Liver (tissue), 10 donors: ENCODE measurements at places on chromosomes 16 and 17.

- DNase-seq: no peak
Measured at GRCh38 chr16:48003206-48003907, 152.4 kb downstream of the ABCC12 start.

DNA sequence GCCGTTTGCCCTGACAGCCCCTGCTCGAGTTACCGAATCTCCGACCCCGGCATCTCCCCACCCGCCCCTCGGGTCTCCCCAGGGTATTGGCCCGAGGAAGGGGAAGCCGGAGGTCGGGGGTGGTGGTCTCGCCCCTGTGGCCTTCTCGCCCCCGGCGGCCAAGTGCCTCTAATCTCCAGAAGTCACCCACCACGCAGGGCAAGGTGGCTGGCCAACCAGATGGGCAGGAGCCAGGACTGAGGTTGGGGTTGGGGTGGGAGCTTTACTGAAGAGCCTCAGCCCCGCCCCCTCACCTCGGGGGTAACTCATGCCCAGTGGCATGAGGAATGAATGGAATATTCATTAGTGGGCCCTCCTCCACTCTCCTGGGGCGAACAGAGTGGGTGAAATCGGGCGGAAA, 637 bp downstream of the DHRS11 start:
- no peak for DNase-seq

- no peak for DNase-seq
Measured at GRCh38 chr16:65541646-65542045, 419.8 kb upstream of the CDH11 start.

DNA sequence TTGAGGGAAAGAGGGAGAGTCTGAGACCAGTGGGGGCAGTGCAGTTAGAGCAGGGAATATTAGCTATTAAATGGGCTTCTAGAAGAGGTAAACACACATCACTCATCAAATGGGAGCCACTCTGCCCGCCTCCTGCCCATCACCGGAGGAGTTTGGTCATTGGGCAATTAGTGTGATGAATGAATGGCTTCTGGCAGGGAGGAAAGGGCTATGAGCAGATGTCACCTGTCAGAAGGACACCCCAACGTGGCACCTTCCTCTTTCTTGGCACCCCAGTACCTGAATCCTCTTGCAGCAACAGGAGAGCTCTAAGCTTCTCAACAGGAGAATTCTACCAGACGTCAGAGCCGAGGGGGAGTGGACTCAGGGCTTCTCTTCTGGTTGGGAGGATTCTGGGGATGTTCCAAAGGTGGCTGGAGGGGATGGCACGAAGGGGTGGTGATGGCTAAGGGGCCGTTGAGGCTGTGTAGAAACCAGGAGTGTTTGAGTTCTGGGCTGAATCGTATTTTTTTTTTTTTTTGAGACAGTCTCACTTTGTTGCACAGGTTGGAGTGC, 11.0 kb downstream of the C1QTNF1 start:
- no peak for DNase-seq

DNA sequence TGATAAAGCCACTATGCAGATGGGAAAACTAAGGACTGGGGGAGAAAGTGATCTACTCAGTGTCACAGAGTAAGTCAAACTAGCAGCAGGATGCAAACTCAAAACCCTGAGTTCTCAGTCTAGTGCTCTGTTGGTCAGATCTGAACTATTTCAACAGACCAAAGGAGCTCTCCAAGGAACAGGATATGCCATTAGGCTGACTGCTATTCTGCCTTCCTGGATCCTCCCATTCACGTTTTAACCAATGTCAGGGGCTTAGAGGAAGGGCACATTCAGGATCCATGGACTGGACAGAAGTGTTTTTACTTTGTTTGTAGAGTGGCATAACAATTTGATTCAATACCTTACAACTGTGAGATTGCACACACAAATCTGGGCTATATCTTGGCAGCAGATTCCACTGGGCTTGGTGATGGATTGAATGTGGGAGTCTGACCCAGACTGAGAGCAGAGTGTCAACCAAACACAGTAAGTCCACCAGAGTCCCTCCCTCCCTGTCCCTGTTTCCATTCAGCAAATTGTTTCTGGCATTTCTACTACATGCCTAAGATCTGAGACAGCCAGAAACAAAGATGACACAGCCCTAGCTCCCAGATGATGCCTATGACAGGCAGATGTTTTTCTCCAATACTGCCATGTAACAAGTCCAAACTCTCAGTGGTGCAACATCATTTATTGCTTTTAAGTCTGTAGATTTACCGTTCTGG, 337.8 kb upstream of the CDH5 start:
- DNase-seq: no peak

DNA sequence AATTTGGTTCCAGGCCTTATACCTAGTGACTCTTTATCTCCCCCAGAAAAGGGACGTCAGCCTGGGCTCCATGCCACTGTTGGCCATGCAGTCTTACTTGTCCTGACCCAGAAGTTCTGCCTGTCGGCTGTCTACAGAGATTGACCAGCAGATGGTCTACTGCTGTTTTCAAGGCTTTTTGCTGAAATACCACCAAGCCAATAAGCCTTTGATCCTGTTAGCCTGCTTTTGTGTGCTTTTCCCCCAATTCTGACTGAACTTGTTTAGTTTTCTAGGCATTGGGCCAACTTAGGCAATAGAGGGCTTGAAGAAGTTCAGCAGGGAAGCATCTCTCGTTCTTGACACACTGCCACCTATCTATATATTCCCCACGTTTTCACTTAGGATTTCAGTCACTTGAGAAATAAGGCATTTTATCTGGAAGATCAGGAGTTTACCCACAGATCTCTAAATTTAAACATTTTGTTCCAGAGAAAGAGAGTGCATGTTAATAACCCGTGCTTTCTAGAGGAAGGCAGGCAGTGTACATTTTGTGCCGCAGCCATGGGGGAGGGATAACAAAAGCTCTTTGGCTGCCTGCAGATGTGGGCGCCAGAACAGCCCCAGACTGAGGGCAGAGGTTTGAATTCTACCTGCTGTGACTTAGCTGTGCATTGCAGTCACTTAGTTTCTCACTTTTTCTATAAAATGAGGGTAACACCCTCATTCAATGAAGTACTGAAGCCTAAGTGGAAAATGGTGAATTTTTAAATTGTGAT, 12.3 kb upstream of the CARMIL2 start:
- no peak for DNase-seq
